ENCODE measurements at places on chromosomes 1 and 21. TPM values are rescaled to one million over a fixed set of nuclear protein-coding genes. Genes with fewer than 3 reads are reported as not detected.

DNA sequence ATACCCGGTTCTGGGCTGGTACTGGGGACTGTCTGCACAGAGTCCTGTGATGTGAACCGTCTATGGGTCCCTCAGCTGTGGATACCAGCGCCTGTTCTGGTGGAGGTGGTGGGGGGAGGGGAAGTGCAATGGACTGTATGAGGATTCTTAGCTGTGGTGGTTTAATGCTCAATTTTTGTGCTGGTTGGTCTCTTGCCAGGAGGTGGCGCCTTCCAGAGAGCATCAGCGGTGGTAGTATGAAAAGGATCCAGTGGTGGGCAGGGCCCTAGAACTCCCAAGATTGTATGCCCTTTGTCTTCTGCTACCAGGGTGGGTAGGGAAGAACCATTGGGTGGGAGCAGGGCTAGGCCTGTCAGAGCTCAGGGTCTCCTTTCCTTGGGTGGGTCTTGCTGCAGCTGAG lies 89.4 kb upstream of the B3GALT2 start:
- H3K4me3 ChIP-seq = no peak overlapping the region
- H3K27ac ChIP-seq = no peak overlapping the region
- peaks cover 7% of the 10 kb centered on the region for H3K4me1 ChIP-seq

DNA sequence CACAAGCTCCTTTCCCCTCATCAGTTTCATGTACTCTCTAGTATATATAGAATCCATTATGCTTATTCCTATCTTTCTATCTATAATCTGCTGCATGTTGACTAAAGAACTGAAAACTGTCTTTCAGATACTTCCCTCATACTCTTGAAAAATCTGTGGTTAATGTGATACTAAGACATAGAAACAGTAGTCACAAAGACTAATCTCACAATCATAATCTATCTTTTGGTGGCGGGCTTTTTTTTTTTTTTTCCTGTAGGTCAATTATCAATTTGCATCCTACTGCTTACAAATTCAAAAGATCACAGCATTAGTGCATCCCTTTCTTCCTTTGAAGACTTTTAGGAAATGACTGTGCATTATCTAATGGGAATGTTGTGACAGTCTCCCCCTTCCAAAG lies 4.7 kb downstream of the UBR4 start:
- DNase-seq = no peak
- H3K4me1 ChIP-seq = peaks cover 21% of the 10 kb centered on the region
- H3K36me3 ChIP-seq = peaks cover 25% of the 10 kb centered on the region
- no peak overlapping the region for H3K27ac ChIP-seq

GRCh38 chr1:26110731-26111529 lies 694 bp upstream of the PDIK1L start:
- H3K36me3 ChIP-seq = peaks cover 22% of the 10 kb centered on the region
- H3K4me1 ChIP-seq = no peaks in the 10 kb centered on the region
- peak overlapping the region; percentile 62 for H3K27ac ChIP-seq

- no peak overlapping the region for H3K27ac ChIP-seq
- no peaks in the 10 kb centered on the region for H3K27me3 ChIP-seq
- DNase-seq = no peak
- H3K36me3 ChIP-seq = no peaks in the 10 kb centered on the region
- H3K4me3 ChIP-seq = no peak overlapping the region
- H3K4me1 ChIP-seq = no peaks in the 10 kb centered on the region
These were observed 54.3 kb upstream of the SERBP1 start for GRCh38 chr1:67484492-67484891.

GRCh38 chr21:20814090-20814489 lies 184.1 kb upstream of the NCAM2 start:
- no peaks in the 10 kb centered on the region for H3K36me3 ChIP-seq
- H3K27ac ChIP-seq = no peak overlapping the region
- DNase-seq = no peak
- no peaks in the 10 kb centered on the region for H3K4me1 ChIP-seq

- H3K36me3 ChIP-seq = no peaks in the 10 kb centered on the region
- H3K4me1 ChIP-seq = no peaks in the 10 kb centered on the region
- no peaks in the 10 kb centered on the region for H3K27me3 ChIP-seq
- H3K27ac ChIP-seq = no peak overlapping the region
- DNase-seq = no peak
- H3K4me3 ChIP-seq = no peak overlapping the region
These were observed 41.4 kb upstream of the AJAP1 start for GRCh38 chr1:4612991-4613390.

DNA sequence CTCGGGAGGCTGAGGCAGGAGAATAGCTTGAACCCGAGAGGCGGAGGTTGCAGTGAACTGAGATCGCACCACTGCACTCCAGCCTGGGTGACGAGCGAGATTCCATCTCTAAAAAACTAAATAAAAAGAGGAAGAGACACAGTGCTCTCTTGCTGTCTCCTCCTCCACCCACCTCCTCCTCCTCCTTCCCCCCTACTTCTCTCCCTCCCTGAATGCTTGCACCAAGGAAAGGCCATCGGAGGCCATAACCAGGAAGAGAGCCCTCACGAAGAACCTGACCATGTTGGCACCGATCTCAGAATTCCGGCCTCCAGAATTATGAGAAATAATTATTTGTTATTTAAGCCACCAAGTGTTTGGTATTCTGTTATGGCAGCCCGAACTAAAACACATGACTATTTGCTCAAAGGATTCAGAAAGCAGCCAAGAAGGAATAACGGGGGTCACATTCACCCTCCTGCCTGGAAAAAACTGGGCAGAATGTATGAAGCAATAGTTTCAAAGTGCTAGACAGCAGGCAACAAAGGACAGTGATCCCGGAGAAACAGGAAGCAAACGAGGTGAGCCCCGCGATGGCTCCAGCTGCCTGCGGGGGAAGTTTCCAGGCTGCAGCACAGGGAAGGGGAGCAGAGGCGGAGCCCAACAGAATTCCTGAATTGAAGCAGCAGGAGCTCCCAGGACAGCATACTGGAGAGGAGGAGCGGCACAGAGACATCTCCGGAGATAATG lies 35.8 kb downstream of the LDLRAD1 start:
- no peak overlapping the region for H3K27ac ChIP-seq
- no peaks in the 10 kb centered on the region for H3K27me3 ChIP-seq
- no peaks in the 10 kb centered on the region for H3K4me1 ChIP-seq
- no peak for DNase-seq

DNA sequence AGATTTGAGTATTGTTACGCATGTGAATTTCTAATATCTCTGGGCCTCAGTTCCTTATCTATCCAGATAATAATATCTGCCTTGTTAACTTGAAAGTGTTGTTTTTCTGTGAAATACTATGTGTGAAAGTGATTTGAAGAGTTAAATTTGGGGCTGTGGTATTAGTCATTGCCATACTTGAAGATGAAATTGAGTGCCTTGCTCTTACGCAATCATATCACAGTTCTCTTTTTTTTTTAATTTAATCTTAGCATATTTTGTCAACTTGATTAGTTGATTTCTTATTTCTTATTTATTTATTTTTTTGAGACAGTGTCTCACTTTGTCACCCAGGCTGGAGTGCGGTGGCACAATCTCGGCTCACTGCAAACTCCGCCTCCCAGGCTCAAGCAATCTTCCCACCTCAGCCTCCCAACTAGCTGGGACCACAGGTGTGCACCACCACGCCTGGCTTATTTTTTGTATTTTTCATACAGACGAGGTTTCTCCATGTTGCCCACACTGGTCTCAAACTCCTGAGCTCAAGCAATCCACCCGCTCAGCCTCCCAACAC lies 31.0 kb downstream of the AGO4 start:
- no peak overlapping the region for H3K27ac ChIP-seq
- no peak for DNase-seq
- no peaks in the 10 kb centered on the region for H3K4me1 ChIP-seq
- no peak overlapping the region for H3K4me3 ChIP-seq

GRCh38 chr1:28021064-28021463 lies 61.3 kb downstream of the XKR8 start:
- H3K27ac ChIP-seq = no peak overlapping the region
- H3K4me3 ChIP-seq = no peak overlapping the region
- peaks cover 7% of the 10 kb centered on the region for H3K4me1 ChIP-seq
- no peaks in the 10 kb centered on the region for H3K27me3 ChIP-seq
- peaks cover 32% of the 10 kb centered on the region for H3K36me3 ChIP-seq

DNA sequence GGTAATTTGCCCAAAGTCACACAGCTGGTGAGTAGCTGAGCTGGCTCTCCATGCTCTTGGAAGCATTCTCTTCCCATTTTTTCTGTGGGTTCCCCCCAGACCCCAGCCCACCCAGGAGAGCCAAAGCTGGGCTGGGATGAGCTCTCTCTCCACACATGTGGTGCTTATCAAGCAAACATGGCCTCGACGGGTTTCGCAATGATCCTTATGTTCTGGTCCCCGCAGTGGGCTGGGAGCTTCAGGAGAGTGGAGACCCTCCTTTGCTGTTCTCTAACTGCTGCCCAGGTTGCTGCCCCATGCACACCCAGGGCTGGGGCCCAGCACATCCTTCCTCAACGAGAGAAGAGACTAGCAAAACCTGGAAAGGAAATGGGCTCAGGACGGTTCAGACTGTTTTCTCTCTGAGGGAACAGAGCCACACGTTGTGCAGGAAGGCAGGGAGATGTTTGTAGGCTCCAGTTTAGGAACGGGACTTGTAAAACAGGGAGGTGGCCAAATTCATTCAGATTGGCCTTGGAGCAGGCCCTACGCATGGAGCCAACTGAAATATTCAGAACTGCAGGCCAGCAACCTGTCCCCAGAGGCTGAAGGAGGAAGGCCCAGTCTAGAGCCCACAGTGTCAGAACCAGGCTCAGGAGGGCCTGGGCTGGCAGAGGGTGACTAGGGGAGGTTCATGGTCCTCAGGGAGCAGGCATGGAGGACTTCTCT lies 27.2 kb upstream of the CSF1 start:
- no peaks in the 10 kb centered on the region for H3K27me3 ChIP-seq
- H3K27ac ChIP-seq = no peak overlapping the region
- H3K4me3 ChIP-seq = no peak overlapping the region
- H3K4me1 ChIP-seq = no peaks in the 10 kb centered on the region
- H3K36me3 ChIP-seq = no peaks in the 10 kb centered on the region
- DNase-seq = no peak

DNA sequence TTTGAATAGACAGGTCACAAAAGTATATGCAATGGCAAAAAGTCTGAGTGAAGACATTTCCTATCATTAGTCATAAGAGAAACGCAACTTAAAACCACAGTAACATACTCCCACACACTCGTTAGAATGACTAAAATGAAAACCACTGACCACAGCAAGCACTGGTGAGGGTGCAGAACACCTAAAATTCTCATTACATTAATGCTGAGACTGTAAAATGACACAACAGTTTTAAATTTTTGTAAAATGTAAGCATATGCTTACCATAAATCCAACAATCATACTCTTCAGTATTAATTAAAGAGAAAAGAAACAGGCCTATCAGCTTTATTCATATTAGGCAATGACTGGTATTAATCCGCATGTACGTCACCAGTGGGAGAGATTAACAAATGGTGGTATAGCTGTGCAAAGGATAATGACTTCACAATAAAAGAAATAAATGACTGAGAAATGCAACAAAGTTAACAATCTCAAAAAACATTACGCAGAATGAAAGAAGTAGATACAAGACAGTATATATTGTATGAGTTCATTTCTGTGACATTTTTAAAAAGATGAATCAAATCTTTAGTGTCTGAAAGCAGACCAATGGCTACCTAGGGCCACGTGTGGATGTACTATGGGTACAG lies 253.5 kb downstream of the AKT3 start:
- H3K36me3 ChIP-seq = no peaks in the 10 kb centered on the region
- H3K27ac ChIP-seq = peak overlapping the region; percentile 63
- H3K27me3 ChIP-seq = no peaks in the 10 kb centered on the region
- H3K4me3 ChIP-seq = no peak overlapping the region
- peaks cover 26% of the 10 kb centered on the region for H3K4me1 ChIP-seq
- peak; percentile 93 for DNase-seq

DNA sequence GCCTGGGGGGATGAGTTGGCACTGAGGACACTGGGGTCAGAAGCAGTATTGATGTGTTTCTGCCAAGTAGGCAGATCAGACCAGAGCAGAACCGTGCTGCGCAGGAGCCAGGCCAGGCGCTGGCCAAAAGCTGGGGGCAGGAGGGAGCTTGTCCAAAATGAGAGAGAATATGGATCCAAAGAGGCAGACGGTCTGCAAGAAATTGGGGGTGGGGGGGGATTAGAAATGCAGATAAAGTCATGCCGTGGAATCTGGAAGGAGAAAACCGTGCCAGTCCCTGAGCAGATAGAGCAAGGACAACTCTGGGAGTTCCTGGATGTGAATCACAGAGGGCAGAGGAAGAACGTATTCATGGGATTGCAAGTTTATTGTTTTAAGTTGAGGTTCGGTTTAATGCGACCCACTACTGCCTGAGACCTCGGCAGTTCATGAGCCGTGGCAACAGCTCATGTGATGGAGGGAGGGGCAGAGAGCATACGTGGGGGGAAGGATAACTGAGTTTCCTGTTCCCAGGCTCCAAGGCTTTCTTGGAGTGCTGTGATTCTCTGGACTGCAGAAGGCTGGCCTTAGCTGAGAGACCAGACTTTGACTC lies 224.0 kb downstream of the FGGY start:
- DNase-seq = no peak
- peaks cover 7% of the 10 kb centered on the region for H3K4me1 ChIP-seq
- no peak overlapping the region for H3K27ac ChIP-seq

CRYBG2 gene
- 14.2 TPM for total RNA-seq

SLFNL1 gene
- total RNA-seq = 0.28 TPM

DDR2 gene
- 5.9 TPM for total RNA-seq

LEFTY1 gene
- not detected for total RNA-seq

TMOD4 gene
- 1.1 TPM for total RNA-seq

DCDC2B gene
- not detected for total RNA-seq

HTR6 gene
- not detected for total RNA-seq

All from MCF 10A (cell line).